ENCODE measurements at places on chromosomes 13 and 19. TPM values are rescaled to one million over a fixed set of nuclear protein-coding genes. Genes with fewer than 3 reads are reported as not detected.

ZNF135 gene
- 11.1 TPM for total RNA-seq

ZSCAN22 gene
- total RNA-seq: 1.5 TPM

FAM98C gene
- 13.2 TPM for total RNA-seq

C5AR1 gene
- not detected for total RNA-seq

SWSAP1 gene
- total RNA-seq: 1.5 TPM

CEACAM8 gene
- total RNA-seq: not detected

APC2 gene
- 12.2 TPM for total RNA-seq

ODAD3 gene
- total RNA-seq: 1.5 TPM

NLRP11 gene
- total RNA-seq: not detected

IQCN gene
- total RNA-seq: 1.4 TPM

CACNA1A gene
- total RNA-seq: 16.5 TPM

COX7A1 gene
- total RNA-seq: not detected

GAPDHS gene
- total RNA-seq: not detected

Measured in neural progenitor cell (in vitro differentiated cells).